OCI-LY7 (cell line): ENCODE measurements at places on chromosomes 7 and 10. TPM values are rescaled to one million over a fixed set of nuclear protein-coding genes. Genes with fewer than 3 reads are reported as not detected.

- DNase-seq: no peak
These were observed 30.0 kb downstream of the CLDN12 start for GRCh38 chr7:90433221-90433620.

DNA sequence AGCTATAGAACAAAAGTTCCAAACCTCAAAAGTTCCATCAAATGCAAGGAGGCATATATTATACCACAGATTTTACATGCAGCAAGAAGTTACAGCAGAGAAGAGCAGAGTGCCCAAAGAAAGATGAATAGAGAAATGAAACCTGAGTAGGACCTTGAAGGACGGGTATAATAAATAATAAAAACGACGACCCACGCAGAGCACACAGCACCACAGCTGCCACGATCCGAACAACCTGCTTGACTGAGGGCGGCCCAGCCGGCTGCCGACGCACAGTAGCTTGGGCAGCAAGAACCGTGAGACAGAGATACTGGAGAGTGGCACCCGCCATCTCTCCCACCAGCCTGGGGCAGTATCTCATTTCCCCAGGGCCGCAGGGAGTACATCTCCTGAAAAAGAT lies 79.0 kb downstream of the HIPK2 start:
- no peak for DNase-seq

DNA sequence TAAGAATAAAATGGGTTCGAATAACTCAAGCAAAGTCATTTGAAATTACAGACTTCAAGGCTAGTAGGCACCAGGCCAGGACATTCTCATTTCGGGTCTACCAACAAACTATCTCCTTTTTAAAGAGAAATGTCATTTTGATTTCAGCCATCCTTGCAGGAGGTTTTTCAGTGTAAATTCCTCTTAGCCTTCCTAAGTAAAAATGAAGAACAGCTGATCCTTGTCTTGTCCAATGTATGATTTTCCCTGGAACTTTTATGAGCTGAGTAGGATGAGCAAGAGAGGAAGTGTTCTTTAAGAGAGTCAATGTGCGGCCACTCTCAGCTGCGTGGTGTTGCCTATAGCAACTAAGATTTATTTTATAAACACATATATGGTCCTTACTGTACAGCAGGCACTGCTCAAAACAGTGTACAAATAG lies 110.1 kb downstream of the PLCE1 start:
- no peak for DNase-seq

DNA sequence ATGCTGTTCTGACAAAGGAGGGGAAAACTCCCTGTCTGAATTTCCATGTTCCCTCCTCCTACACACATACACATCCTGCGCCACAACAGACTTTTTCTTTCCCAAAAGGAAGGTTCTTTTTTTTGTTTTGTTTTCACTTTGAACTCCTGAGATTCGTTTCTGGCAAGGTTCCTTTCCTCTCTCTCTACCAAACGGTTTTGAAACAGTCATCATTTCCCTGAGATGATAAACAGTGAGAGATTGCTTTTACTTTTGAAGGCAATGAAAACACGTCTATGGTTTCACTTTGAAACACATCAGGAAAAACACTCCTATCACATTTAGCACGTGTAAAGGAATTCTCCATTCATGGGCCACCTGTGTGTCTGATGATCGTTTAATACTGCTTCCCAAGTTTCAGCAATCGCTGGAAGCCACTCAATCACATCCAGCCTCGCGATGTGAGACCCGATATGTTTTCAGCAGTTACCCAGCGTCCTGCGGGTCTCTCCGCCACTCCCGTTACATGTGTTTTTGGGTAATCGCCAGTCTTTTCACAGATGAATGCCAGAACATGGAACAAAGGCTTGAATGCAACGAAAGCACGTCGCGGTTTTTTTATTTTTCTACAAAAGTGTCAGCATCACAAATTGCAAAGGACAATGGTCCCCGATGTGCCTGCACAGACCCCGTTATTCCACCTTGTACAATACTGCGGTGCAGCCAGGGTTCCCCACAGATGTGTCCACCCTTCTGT lies 62.8 kb upstream of the CUX1 start:
- no peak for DNase-seq

Gene ARID5B
- total RNA-seq: 56.5 and 56.7 TPM in 2 replicates

- no peak for DNase-seq
These were observed 3.3 kb downstream of the MINPP1 start for GRCh38 chr10:87507879-87508483.

DNA sequence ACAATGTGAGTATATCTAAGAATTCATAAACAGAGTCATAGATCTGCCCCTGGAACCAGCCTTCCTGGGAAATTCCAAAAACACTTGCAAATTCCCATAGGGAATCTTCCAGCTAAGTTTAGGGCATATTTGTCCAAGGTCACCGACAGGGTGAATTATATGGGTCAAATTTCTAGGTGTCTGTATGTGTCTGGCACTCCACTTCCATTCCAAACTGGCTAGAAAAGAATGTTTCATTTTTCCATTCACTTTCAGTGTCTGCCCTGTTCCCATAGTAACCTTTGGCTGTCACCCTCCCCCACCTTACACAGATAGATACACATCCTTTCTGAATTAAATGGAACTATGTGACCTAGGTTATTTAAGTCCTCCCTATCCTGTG lies 230.9 kb downstream of the CREB5 start:
- no peak for DNase-seq

DNA sequence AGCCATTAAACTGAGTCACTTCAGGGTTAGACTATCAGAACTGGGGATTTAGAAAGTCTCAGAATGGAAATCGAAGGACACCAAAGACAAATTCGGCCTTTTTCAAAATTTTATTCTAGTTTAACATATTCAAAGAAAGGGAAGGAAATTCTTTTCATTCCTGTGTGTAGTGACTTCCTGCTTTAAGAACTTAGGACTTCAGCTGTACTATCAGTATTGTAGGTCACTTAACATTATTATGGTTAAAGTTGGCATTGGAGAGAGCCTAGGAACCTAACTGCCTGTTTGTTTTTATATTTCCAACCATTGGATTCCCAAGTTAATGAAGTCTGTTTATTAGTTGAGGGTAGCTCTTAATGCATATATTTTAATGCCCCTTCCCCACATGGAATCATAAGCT lies 63.7 kb downstream of the PTEN start:
- no peak for DNase-seq

DNA sequence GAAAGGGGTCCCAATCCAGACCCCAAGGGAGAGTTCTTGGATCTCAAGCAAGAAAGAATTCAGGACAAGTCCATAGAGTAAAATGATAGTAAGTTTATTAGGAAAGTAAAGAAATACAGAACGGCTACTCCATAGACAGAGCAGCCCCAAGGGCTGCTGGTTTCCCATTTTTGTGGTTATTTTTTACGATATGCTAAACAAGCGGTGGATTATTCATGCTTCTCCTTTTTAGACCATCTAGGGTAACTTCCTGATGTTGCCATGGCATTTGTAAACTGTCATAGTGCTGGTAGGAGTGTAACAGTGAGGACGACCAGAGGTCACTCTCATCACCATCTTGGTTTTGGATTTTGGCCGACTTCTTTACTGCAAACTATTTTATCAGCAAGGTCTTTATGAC lies 1033.4 kb downstream of the SORCS3 start:
- no peak for DNase-seq

DNA sequence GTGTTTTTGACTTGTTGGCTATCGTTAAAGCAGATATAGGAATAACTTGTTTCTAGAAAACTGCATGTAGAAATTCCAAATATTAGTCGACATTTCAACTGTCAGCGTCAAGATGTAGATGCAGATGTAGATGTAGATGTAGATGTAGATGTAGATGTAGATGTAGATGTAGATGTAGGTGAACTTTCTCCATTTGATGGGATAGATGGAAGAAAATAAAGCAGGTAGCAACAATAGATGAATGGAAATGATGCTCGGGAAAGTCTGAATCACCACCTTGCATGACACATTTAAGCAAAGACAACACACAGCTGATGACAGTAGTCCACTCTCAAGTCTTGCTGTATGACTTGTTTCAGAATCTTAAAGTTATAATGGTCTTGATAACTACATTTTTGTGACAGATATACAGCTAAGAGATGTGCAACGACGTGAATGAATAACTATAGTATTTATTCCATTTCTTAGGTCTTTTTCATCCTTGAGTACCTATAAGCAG lies 53.5 kb downstream of the SND1 start:
- DNase-seq: no peak
